ENCODE measurements at places on chromosomes 4 and X. TPM values are rescaled to one million over a fixed set of nuclear protein-coding genes. Genes with fewer than 3 reads are reported as not detected.

The CYP2U1 gene
- total RNA-seq: 27.9 TPM

- no peak for DNase-seq
Measured at GRCh38 chrX:39895218-39896110, 202.3 kb downstream of the BCOR start.

DNA sequence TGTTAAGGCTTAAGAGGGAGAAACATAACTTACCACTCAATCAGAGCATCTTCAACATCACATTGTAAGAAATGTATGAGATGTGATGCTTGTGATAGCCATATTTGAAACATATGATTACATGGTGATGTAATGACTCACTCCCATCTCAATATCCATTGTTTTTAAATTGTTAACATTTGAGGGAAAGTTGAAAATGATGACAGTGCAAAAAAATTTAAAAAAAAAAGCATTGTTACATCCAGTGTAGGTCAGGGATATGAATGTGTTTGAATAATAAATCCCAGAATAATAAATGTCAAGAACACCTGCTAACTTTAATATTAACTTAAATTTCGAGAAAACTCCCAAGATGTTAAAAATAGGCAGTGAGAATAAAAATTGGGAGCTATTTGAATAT lies 6.4 kb upstream of the CCSER1 start:
- no peak for DNase-seq

DNA sequence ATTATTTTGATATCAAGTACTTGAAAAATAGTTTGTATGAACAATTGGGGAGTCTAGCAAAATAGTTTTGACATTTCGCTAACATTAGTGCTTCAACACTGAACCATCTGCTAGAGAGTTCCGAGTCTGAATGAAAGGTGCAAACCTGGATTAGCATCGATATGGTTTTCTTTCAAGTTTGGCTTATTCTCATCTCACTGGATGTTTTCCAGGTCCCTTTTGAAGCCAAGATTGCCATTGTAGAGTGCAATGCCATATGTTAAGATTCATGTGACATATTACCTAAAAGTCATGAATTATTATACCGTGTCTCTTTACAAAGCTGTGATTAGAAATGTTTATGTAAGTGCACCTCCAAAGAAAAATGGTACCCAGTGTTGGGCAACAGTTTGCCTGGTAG lies 36.8 kb upstream of the NAA11 start:
- DNase-seq: no peak

GRCh38 chr4:61556277-61556676 lies 356.2 kb downstream of the ADGRL3 start:
- no peak for DNase-seq

The GPR82 gene
- total RNA-seq: 0.09 TPM

DNA sequence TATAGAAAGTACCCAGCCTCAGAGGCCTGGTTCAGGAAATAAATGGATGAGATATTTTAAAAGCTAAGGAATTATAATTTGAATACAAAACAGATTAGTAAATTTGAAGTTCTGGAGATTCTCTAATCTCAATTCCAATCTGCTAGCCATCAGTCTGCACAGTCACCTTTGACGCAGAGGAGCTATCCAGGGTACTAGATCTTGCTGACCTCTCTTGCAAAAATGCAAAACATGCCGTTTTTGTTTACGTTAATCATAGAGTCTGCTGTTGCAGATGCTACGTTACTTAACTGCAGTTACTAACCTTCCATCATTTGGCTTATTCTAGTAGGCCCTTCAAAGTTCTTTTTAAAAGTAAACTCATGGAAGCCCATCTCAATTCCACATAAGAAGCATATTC lies 10.4 kb downstream of the CCSER1 start:
- DNase-seq: no peak

GRCh38 chrX:153526042-153526441 lies 8.6 kb downstream of the ATP2B3 start:
- DNase-seq: no peak

- DNase-seq: no peak
Measured at GRCh38 chr4:8606966-8607365, 14.4 kb downstream of the CPZ start.

GRCh38 chr4:111689214-111689613 lies 456.0 kb upstream of the FAM241A start:
- no peak for DNase-seq

GRCh38 chr4:112532267-112532666 lies 16.3 kb upstream of the NEUROG2 start:
- DNase-seq: no peak

Measured in sciatic nerve (tissue), 2 donors.